ENCODE measurements at places on chromosomes 11 and 22.

DNA sequence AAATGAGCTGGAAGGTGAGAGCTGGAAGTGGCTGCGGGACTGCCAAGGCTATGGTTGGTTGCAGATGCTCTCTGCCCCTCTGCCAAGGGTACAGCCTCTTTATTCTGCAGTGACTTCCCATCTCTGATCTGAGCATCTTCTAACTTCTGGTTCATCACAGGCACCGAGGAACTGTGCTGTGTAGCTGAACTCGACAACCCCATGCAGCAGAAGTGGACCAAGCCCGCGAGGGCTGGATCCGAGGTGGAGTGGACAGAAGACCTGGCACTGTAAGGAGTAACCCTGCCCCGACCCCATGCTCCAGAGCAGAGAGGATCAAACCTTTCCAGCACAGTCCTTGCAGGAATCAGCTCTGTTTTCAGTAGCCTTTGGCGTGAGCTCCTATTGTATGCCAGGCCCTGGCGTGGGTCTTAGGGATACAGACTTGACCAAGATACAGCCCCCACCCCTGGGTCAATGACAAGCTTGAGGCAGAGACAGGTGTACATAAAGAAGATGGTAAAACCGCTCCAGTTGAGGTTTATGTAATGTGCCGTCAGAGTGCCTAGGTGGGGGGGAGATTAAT lies 4.3 kb downstream of the C2CD2L start:
- DNase-seq = no peak

- DNase-seq = no peak
These were observed 30.5 kb upstream of the TTC28 start for GRCh38 chr22:28710107-28710506.

- DNase-seq = no peak
These were observed 43.2 kb upstream of the CHKA start for GRCh38 chr11:68164437-68164836.

DNA sequence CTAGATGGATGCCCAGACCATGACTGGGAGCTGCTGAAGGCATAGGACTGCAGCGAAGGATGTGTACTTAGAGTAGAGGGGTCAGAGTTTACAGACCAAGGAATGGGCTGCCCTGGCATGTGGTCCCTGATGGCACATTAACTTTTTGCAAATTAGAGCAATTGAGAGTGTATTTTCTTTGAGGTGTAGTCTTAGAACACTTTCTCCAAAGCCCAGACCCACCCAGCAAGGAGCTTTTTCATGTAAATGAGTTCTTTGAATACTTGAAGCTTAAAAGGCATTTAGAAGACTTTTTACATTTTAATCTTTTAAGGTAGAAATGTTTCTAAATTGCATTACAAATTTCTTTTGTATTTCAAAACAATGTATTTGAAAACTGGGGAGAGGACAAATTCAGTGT lies 8.9 kb downstream of the OR4X1 start:
- no peak for DNase-seq

DNA sequence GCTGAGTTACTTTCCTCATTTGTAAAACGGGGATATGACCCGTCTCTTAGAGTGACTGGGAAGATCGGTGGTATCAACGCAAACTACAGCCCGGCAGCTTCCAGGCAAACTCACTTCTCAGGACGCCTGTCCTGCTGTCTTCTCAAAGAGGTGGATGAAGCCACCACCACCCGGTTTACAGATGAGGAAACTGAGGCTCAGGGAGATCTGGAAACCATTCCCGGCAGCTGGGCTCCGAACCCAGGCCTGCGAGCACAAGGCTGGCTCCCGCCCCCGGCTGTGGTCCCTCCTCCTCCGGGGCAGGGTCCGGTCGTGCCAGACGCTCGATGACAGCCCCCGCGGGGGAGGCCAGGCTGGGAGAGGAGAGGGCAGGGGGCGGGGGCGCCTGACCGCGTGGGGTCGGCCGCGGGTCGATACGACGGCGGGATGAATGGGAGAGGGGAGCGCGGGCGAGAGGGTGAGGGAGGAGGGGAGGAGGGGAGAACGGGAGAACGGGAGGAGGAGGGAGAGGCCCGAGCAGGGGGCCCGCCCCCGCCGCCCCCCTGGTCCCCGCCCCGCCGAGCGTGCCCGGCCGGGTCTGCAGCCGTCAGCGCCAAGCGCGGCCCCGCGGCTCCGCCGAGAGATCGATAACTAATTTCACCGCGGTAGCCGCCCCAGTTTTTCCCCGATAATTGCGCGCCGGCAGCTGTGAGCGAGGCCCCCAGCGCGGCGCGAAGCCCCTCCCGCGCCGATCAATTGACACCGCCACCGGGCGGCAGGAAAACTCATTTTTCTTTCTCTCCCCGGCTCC lies 14.0 kb downstream of the IGLL1 start:
- no peak for DNase-seq

- no peak for DNase-seq
These were observed 11.6 kb upstream of the APOBEC3B start for GRCh38 chr22:38970551-38970950.

DNA sequence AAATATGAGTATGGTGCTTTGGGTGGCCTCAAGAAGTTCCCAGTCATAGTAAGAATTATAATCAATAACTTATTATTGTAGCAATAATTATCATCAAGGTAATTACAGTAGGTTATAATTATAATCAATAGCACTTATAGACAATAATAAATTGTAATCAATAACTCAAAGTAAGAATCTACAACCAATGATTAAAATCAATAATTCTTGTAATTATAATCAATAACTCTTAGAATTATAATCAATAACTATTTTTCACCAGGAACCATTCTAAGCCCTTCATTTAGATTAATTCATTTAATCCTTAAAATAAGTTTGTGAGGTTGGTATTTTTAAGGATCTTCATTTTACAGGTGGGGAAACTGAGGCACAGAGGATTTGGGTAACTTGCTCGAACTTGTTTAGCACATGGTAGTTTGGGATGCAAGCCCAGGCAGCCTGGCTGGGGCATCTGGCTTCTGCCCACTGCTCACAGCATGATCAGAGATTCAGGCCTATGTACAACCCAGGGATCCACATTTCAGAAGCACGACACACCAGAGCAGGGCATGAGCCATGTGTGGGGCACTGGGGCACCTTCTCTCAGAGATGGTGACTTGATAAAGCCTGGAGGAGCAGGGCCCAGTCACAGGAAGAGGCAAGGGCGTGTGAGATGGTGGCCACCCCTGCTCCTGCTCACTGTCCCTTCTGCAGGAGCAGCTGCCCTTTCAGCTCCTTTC lies 46.6 kb downstream of the SLC1A2 start:
- no peak for DNase-seq

DNA sequence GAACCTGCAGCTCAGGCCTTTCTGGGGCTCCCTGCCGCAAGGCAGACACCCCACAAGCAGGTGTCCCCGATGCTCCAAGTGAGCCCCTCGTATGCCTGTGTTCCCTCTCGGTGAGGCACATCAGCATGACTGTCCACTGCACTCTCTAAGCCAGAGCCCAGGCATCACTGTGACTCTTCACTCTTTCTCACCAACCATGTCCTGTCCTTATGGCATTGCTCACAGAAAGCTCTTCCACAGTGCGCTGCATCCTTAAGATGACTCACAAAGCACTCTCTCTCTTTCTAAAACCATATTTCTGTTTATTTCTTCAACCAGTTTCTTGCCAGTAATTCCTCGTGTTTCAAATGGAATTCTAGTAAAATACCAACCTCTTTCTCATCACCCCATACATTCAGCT lies 18.1 kb downstream of the GAB4 start:
- no peak for DNase-seq

DNA sequence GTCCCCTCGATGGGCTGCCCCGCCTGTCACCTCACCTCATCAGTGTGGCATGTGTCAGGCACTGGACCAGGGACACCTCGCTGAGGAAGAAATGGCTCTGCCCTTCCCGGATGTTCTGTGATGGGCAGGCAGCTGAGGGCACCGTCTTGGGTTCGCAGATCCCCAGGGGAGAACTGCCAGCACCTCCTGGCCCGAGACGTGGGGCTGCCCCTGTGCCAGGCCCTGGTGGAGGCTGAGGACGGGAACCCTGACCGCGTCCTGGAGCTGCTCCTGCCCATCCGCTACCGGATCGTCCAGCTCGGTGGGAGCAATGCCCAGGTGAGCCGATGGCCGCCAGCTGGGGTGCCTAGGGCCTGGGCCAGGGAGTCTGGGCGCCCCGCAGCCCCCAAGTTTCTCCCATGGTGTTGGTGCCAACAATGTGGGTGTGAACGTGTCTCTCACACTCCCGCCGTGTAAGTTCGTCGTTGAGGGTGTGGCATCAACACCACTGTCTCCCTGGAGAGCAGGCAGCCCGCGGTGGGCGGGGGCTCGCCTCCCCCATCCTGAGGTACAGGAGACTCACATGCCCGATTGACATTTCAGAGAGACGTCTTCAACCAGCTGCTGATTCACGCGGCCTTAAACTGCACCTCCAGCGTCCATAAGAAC lies 7.3 kb upstream of the GTSE1 start:
- no peak for DNase-seq

DNA sequence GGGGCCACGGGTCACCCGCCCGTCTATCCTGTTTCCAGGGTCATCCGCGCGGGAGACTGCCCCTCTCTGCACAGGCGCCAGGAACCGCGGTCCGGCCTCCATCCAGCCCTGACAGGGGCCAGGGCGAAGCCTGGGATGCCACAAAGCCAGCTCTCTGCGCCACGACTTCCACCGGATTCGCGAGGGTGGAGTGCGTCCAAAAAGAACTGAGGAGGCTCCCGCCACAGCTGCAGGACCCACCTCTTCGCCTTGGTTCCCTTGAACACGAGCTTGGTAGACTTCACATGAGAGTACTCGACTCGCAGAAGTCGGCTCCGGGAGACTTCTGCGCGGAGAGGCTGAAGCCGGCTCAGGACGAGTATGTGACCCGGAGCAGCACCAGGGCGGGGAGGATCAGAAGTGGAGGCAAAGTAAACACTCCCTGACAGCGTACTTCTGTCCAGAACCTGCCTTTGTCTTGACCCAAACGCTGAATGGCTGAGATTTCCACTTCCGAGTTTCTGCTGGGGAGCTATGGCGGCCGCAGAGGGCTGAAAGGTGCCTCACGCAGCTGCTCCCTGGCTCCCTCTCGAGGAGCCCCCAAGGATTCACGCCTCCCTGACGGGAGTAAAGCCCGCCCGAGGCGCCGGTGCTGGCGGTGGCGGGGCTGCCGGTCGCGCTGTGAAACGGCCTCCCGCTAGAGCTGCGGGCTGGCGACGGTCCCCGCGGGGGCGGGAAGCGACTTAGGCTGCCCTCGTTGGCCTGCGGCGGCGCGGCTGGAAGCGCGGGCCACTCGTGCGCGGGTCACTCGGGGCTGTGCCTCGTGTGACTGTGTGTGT lies 4566.7 kb upstream of the OR11H1 start:
- no peak for DNase-seq

- DNase-seq = no peak
These were observed 479 bp downstream of the ZNF280A start for GRCh38 chr22:22519591-22519990.

DNA sequence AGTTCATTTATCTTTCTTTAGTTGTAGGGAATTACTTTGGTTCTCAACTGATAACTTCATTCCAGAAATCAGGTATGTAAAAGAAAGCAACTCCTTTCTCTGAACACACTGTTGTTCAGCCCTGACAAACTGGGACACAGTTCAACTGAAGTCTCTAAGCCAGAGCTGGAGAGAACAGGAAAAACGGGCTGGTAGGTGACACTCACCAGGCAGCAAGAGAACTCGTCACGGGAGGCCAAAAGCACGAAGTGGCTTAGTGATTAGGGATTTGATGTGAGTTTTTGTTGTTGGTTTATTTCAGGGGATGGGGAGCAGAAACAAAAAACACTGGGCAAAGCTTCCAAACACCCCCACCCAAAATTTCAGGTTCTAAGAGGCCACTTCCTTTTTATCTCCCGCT lies 54.1 kb downstream of the MYH9 start:
- DNase-seq = no peak

GRCh38 chr11:71518506-71519471 lies 8.3 kb upstream of the KRTAP5-7 start:
- no peak for DNase-seq

- no peak for DNase-seq
These were observed 59.3 kb upstream of the ANO1 start for GRCh38 chr11:70018816-70019215.

- DNase-seq = no peak
These were observed 57.4 kb upstream of the RCN1 start for GRCh38 chr11:32033491-32033890.

GRCh38 chr11:110795112-110795624 lies 82.9 kb upstream of the ARHGAP20 start:
- DNase-seq = no peak

- DNase-seq = no peak
These were observed 58.9 kb downstream of the GRAMD4 start for GRCh38 chr22:46678785-46679700.

GRCh38 chr11:33984682-33985389 lies 66.7 kb upstream of the CAPRIN1 start:
- DNase-seq = no peak

DNA sequence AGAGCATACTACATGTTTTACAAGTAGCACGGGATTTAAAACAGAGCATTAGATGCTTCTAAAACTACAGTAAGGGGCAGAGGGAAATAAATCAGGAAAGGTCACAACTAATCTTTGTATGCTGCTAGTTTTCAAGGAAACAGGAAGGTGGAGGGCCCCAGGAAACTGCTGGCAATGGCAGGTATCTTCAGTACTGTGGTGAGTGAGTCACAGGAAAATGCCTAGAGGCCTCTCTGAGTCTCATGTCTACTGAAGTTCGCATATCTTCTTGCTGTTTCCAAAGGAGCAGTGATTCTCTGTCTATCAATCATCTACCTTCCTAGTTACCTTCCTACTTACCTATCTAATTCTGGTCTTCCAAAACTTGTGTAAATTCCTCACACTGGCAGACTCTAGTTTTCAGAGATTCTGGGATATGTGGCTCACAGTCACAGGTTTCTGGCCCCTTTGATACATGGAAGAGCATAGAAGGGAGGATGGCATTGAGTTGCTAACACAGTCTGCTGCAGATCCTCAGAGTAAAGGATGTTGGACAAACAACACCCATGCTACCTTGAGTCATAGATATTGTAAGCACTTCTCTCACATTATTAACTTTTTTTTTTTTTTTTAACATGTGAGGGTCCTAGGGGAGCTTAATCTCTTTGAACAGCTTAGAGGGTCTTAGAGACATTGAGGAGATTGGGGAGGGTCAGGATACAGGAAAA lies 58.8 kb upstream of the SYN3 start:
- no peak for DNase-seq

DNA sequence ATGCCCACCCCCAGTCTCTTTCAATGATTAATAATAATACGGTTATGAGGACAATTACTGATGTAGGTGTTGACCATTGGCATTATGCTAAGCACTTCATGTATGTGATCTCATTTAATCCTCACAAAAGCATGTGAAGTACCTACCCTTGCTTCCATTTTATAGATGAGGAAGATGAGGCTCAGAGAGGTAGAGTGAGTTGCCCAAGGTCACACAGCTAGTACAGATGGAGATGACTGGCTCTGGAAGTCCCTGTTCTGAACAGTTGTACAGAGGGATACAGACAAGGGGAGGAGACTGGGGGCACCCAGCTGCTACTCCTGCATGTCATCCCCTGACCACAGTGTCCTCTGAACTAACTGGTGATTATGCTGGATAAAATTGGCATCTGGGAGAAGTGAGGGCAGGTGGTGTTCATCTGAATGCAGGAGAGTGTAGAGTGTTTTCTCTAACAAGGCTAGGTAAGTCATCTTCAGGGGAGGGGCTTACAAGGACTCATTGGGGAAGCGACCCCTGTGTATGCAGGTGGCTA lies 43.2 kb downstream of the KIAA1671 start:
- DNase-seq = no peak

- DNase-seq = no peak
These were observed 7.3 kb downstream of the APOBEC3B start for GRCh38 chr22:38989466-38989865.
